ENCODE measurements at places on chromosomes 13 and 19.
A peak's percentile ranks its signal among the peaks of the same experiment; 100 is the strongest.

- peak; percentile 54 for DNase-seq
Observed at GRCh38 chr19:9406798-9407352, 28.5 kb downstream of the ZNF266 start.

- DNase-seq = no peak
Observed at GRCh38 chr13:99653526-99653925, 152.3 kb downstream of the TM9SF2 start.

DNA sequence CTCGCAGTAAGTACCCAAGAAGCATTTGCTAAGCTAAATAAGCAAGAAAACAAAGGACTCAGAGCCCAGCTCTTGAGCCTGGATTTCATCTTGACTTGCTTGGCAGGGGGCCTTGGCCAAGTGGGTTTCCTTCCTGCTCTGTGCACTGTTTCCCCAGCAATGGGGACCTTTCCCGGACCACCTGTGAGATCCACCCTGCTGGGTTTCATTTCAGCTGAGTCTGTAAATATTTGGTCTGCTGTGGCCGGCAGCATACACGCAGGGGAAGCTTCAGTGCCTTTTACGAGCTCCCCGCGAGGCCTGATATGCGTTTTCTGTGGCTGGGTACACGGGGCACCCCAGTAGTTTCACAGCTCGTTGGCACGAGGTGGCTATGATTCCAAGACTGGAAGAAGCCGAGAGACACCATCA lies 12.4 kb upstream of the TINCR start:
- no peak for DNase-seq

DNA sequence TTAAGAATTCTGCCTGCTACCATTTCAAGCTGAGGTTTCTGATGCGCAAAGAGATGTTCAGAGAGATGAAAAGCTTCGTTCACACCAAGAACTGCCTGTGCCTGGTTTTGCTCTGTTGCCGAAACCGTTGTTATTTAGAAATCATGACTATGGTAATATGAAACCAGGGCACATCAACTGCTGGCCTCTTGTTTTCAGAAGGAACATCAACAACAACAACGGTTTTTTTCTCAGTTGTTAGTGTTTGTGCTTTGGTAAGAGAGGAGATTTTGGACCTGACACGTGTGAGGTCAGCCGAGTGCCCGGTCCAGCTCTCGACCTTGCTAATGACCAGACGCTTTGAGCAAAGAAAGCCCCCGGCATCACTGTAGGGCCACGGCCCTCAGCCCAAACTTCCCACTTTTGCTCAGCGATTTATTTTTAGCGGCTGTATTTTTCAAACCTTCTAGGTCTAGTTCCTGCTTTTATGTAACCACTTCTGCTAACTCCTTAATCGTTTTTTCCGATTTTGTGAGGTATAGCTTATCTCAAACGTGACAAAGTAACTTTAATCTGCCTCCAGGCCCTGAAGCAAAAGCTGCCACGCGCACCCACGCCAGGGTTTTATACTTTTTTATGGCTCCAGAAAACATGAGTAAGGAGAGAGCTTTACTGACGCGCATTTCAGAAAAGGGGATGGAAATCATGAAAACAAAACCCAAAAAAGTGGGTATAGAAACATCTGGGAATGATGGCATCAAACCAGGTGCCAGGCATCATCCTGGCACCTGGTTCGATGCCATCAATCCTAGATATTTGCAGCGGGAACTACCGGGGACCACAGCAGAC lies 42.0 kb downstream of the KLF2 start:
- DNase-seq = peak; percentile 45

GRCh38 chr13:105442949-105443699 lies 1092.3 kb downstream of the EFNB2 start:
- no peak for DNase-seq

- no peak for DNase-seq
Observed at GRCh38 chr13:20672772-20673171, 30.7 kb upstream of the IL17D start.

DNA sequence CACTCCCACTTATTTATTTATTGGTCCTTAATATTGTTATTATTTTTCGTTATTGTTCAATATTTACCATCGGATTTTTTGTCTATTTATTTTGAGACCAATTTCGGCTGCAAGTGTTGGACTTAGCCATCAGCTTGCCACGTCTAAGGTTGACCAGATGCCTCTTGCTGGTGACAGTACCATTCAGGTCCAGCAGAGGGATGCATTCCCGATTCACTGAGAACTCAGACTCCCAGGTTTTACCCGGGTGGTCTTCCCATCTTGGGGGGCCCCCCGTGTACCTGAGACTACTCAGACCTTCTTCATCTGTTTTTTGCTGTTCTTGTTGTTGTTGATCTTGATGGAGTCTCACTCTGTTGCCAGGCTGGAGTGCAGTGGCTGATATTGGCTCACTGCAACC lies 1435.2 kb downstream of the UQCRFS1 start:
- DNase-seq = no peak

DNA sequence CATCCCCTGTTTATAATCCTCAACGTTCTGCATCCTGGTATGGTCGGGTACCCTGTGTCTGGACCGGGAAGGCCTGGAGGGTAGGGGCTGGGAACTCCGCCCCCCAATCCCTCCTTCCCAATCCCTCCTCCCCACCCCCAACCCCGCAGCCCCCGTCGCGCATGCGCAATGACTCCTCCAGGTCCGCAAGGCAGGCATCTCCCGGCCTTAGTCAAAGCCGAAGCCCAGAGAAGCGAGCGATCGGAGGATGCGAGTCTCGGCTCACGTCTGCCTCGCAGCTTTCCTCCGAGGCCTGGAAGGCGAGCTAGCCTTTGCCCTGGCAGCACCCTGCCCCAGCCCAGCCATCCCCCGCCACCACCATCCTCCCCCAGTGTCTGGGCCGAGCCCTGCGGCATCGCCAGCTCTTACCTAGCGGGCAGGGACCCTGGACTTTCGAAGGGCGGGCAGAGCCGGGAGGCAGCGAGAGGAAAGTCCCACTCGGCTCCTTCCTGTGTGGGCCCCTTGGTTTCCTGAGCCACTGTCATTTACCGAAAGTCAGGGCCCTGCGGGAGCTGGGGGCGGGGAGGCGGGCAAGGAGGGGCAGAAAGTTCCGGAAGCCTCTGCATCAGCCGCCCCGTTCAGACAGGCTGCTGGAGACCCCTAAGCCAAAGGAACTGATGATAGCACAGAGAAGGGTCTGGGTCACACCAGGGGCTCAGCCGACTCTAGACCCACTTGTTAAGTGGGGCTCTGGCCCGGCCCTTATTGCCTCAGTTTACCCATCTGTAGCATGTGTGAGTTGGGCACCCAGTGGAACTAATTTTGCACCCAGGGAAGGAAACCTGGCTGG lies at the start of gene JAK3:
JAK3 (minus strand) TSS at position 445 of the 829 bp plus-strand sequence. CDS start 3,565 bp downstream, outside the sequence.
- DNase-seq = peak; percentile 89

DNA sequence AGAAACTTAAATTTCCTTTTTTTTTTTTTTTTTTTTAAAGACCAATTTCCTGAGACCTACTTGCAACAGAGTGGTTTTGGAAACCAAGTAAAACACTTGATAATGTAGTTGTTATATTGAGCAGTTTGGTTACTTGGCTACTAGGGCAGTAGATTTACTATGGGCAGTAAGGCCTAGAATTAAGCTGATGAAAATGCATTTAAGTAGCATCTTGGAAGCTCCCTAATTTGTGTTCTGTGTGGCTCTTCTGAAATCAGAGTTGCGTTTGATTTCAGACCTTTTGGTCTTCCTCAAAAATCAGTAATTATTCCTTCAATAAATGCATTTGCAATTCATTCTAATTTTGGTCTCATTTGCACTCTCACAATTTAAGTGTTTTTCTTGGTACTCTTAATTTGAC lies 810 bp downstream of the GPR180 start:
- no peak for DNase-seq

- no peak for DNase-seq
Observed at GRCh38 chr13:80040981-80041317, 300.0 kb downstream of the SPRY2 start.

DNA sequence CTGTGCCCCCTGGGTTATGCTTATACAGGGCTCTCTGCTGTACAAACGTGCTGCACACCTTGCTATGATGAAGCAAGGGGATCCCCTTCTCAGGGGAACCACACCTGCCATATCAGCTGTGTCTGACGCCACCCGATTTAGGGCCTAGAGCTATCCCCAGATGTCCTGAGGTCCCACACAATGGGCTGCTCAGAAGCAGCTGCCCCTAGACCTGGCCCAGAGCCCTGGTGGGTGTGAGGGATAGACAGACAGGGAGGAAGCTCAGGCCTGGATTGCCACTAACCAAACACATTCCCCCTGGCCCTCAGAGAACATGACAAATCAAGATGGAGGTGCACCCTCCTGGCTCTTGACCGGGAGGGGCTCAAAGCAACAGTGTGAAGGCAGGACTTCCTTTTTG lies 59.3 kb downstream of the TSHZ3 start:
- DNase-seq = no peak

- DNase-seq = no peak
Observed at GRCh38 chr13:98976941-98977340, 923 bp downstream of the DOCK9 start.

GRCh38 chr13:38967446-38967845 lies 23.2 kb downstream of the STOML3 start:
- no peak for DNase-seq
